Epithelial cell of proximal tubule (primary cell): ENCODE measurements at places on chromosomes 7 and 10. TPM values are rescaled to one million over a fixed set of nuclear protein-coding genes. Genes with fewer than 3 reads are reported as not detected.

PALD1 gene
- total RNA-seq, result 3.3 and 3.5 TPM in 2 replicates

PRLHR gene
- not detected in 2 replicates for total RNA-seq

CPA2 gene
- 0.14 TPM in 1 of 2 replicates, not detected in the other for total RNA-seq

DNA sequence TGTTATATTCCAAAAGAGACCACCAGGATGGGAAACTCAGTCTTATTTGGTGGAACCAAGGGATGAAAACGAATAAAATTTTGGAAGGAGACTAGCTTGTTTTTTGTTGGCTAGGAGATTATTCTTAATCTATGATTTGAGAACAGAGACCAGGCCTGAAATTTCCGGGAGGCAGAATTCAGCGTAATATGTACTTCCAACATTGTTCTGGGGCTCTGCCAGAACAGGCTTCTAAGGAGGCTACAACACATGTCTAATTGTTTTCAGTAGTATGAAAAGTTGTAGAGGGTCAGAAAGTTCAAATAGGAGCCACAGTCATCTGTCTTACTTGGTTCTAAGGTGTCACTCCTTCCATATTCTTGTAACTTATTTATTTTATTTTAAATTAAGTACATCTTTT, 1.7 kb downstream of the DDX21 start:
- DNase-seq, result no peak

DNA sequence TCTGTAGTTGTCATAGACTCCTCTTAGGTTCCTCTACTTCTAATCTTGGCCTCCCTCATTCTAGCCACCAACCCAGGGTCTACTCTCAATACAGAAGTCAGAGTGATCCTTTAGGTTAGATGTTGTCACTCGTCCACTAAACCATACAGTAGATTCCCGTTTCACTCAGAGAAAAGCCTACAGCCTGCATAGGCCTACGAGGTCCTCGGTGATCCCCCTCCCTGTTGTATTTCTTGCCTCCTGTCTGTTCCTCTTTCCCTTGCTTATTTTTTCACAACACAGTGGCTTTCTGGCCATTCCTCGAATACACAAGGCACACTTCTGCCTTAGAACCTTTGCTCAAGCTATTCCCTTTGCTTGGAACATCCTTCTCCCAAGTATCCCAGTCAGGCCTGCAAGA, 183.0 kb upstream of the PRSS1 start:
- DNase-seq, result no peak

DNA sequence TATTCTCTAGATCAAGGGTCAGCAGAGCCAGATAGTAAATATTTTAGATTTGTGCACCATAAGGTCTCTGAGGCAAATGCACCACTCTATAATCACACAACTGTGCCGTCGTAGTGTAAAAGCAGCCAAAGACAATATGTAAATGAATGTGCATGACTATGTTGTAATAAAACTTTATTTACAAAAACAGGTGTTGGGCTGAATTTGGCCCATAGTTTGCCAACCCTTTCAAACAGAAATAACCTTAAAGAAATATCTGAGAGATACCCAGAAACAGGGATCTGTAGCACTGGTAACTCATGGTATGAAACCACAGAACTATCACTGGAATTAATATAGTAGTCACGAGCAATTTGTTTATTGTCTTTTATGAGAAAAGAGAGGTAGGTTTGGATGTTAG, 86.0 kb downstream of the ARID5B start:
- no peak for DNase-seq

DNA sequence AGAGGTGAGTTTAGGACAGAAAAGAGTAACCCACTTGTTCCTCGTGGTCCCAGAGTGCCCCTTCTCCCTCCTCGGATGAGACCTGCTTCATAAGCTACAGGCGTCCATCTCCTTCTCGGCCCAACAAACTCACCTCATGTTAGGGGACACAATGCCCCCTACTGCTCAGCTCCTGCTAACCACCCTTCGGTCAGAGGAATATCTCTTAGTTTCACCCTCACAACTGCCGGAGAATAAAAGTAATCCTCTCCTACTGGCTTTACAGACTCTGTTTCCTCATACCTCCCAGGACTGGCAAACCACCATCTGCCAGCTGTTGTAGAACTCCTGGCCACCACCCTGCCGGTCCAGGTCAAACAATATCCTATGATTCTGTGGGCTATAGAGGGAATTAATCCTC, 3.2 kb downstream of the AKR1B15 start:
- DNase-seq, result no peak

CALHM3 gene
- not detected in 2 replicates for total RNA-seq

DNA sequence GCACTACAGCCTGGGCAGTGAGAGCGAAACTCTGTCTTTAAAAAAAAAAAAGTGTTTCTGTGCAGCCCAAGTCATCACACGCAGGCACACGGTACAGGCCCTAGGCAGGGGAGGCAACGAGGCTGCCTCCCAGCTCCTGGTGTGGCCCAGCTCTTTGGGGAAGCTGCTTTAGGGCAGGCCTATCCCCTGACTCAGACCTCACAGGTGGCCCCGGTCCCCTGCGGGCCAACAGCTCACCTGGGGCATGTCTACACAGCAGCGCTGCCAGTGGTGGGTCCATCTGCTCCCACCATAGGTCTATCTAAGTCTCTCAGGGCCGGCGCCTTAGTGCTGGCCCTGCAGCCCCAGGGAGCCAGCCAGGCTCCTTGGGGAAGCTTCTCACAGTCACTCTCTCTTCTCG, 31.4 kb downstream of the ZAN start:
- no peak for DNase-seq

KMT2C gene
- total RNA-seq, result 11.9 and 18.0 TPM in 2 replicates

GRCh38 chr10:112039823-112040222, 143.7 kb downstream of the GPAM start:
- DNase-seq, result no peak

RFC2 gene
- total RNA-seq, result 49.6 and 85.6 TPM in 2 replicates

GRCh38 chr10:71127104-71127503, 85.3 kb upstream of the UNC5B start:
- no peak for DNase-seq

- DNase-seq, result no peak
Measured at GRCh38 chr10:92740762-92741161, 51.0 kb downstream of the HHEX start.

DNA sequence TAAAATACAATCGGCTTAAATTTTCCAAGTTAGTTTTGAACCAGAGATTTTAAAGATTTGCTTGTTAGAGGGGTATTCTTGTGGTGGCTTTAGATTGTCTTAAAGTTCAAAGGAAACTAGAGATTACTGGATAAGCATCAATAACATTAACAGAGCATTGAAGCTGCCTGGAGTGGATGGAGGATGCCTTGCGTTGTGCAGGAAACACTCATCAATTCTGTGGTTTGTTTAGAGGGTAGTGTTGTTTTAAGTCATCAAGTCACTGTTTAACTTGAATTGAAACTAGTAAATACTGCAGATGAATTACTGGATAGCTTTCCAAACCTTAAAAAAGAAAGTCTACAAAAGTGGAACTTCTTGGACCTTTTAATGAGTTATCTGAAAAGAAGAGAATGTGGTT, 218.6 kb downstream of the CELF2 start:
- no peak for DNase-seq

NUTM2B gene
- total RNA-seq, result 0.40 TPM in 1 of 2 replicates, not detected in the other

DNA sequence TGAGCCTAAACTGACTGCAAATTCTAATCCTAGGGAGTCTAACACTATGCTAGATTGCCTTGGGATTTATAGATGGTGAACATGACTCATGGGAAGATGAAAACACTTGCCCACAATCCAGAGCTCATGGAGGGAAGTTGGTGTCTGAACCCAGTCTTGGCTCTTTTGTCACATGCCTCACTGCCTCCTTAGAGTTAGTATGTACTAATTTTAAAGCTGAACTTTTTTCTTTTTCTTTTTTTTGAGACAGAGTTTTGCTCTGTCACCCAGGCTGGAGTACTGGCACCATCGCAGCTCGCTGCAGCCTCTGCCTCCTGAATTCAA, 14.4 kb downstream of the MRPL32 start:
- no peak for DNase-seq

DNA sequence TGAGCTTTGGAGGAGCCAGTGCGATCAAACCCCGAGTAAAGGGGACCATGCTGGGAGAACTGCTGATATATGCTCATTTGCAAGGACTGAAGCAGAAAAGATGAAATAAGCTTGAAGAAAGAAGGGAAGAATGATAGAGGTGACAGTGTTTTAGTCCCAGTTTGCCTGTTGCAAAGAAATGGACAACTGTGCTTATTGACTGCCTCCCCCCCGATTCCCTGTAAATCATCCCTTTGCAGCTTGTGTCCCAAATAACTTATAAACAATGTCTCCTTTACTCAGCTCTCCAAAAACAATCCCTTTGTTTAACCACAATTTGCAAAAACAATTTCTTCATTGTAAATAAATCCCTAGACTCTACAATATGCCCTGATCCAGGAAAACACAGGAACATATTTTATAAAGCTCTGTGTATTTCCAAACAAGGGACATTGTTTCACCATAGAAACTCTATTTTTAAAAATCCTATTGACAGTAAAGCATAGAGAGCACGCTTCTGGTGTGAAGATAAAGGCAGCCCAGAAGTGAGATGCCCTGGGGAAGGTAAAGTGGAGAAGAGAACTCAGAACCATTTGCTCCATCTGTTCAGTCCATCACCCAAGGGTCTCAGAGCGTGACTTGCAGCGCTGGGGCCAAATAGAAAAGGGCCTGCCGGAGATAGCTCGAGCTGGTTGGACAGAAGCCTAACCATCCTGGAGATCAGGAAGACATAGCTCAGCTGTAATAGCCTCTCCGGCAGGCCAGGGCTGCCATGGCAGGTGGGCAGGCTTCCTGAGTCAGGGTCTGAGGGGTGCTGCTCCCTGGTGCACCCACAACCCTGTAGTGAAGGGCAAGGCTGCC, 280.5 kb downstream of the WDR11 start:
- no peak for DNase-seq

SPDYE18 gene
- 0.23 and 0.29 TPM in 2 replicates for total RNA-seq

FBXL13 gene
- total RNA-seq, result 0.51 and 1.6 TPM in 2 replicates
